Stimulated activated CD4-positive, alpha-beta T cell treated with anti-CD3 and anti-CD28 coated beads, Interleukin-1b, Interleukin-23, amount 100 ng/mL, for 1 hour (primary cell): ENCODE measurements at places on chromosomes 13 and 19.

GRCh38 chr19:54415901-54416673, 823 bp downstream of the TTYH1 start:
- no peak for DNase-seq

DNA sequence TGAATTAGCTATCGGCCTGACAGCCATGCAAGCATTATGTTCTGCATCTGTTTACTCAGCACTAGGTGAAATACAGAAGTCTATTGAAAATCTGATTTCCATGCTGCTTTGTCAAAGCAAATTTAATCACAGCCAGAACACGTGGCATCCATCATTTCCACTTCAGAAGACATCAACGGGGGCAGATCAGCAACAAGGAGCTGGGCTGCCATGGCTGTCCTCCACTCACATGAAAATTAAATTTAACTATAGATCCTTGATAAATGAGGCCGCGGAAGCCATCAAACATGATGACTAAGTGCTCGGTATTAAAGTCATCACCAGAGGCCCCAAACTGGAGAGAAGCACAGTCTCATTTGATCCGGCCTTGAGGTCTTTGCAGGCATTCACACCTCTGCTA, 443.5 kb downstream of the HS6ST3 start:
- no peak for DNase-seq

DNA sequence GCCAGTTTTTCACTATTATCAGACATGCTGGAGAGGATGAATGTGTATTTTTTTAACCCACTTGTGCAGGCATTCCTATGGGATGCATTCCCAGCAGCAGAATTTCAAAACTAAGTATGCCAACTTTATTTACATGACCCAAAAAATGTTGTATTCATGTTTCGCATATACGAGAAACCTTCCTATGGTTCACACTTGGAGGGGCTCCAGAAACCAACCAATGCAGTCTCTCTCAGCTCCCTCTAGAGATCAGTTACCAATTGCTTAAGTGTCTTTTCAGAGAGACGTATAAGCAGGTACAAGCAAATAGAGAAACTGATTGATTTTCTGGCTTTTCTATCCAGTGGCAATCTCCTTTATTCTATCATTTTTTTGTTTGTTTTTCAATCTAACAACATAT, 5.5 kb upstream of the PTOV1 start:
- no peak for DNase-seq

GRCh38 chr13:111384441-111385182, 64.2 kb downstream of the TEX29 start:
- no peak for DNase-seq

- no peak for DNase-seq
These were observed 6.4 kb downstream of the KLF16 start for GRCh38 chr19:1856698-1857603.

- DNase-seq, result no peak
These were observed 574 bp downstream of the MKNK2 start for GRCh38 chr19:2050349-2050990.

- no peak for DNase-seq
These were observed 15.3 kb upstream of the GJB6 start for GRCh38 chr13:20247403-20247802.
